ENCODE measurements at places on chromosomes 1 and 21.

- no peak for DNase-seq
Observed at GRCh38 chr1:65717815-65718454, 74.8 kb upstream of the PDE4B start.

DNA sequence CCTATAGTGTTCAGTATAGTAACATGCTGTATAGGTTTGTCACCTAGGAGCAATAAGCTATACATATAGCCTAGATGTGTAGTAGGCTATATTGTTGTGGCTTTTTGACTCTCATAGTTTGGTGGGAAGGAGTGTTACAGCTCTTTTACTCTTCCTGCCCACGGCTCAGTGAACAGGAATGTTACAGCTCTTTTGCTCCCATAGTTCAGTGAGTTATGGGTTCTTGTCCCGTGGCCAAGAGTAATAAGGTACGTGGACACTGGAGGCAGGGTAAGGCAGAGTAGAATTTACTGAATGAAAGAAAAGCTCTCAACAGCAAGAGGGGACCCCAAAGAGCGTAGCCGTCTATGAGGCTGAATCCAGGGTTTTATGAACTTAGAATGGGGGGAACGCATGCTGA is 734.3 kb downstream of the ADGRL2 start:
- no peak for DNase-seq

- DNase-seq: no peak
Observed at GRCh38 chr1:115807723-115808122, 33.2 kb downstream of the NHLH2 start.

DNA sequence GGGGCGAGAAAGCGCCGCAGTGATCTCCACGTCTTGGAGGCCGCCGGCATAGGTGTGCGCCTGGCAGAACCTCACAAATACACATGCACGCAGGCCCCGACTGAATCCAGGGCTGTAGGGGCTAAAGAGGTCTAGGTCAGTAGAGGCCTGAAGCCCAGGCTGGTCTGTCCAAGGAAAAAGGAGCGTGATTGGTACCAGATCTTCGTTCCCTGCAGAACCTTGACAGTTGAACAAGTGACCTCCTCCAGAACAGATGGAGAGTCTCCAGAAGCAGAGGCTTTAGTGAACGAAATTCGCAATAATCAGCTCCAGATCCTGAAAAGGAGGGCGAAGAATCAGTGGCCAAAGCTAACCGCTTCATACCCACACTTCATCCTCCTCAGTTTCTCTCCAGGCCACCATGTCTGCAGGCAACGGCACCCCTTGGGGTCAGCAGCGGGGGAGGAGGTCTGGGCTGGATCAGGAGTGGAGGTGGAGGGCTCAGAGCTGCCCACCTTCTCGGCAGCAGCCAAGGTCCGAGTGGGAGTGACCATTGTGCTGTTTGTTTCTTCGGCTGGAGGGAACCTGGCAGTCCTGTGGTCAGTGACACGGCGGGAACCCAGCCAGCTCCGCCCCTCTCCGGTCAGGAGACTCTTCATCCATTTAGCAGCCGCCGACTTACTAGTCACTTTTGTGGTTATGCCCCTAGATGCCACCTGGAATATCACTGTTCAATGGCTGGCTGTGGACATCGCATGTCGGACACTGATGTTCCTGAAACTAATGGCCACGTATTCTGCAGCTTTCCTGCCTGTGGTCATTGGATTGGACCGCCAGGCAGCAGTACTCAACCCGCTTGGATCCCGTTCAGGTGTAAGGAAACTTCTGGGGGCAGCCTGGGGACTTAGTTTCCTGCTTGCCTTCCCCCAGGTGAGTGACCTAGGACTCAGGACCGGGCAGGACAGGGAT is 749 bp upstream of the PEX11B start:
- peak; percentile 89 for DNase-seq

GRCh38 chr1:107879346-107879745 is 85.6 kb downstream of the VAV3 start:
- no peak for DNase-seq

DNA sequence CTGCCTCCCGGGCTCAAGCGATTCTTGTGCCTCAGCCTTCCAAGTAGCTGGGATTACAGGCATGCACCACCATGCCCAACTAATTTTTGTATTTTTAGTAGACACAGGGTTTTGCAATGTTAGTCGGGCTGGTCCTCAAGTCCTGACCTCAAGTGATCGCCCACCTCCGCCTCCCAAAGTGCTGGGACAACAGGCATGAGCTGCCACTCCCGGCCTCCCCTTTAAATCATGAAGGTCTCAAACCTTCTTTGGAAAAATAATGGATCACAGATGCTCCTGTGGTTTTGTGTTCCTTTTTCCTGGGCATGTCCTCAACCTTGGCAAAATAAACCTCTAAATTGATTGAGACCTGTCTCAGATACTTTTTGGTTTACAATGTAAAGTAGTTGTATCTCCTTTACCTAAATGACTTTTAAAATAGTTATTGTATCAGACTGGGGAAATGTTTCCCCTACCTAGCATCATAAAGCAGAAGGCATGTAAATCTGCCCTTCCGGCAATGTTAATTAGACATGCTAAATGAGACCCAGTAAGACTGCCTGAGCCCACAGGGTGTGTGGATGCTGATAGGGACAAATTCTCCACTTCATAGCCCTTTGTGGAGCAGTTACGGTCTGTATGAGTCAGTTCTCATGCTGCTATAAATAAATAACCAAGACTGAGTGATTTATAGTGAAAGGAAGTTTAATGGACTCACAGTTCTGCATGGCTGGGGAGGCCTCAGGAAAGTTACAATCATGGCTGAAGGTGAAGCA is 27.8 kb downstream of the CBR1 start:
- DNase-seq: no peak

DNA sequence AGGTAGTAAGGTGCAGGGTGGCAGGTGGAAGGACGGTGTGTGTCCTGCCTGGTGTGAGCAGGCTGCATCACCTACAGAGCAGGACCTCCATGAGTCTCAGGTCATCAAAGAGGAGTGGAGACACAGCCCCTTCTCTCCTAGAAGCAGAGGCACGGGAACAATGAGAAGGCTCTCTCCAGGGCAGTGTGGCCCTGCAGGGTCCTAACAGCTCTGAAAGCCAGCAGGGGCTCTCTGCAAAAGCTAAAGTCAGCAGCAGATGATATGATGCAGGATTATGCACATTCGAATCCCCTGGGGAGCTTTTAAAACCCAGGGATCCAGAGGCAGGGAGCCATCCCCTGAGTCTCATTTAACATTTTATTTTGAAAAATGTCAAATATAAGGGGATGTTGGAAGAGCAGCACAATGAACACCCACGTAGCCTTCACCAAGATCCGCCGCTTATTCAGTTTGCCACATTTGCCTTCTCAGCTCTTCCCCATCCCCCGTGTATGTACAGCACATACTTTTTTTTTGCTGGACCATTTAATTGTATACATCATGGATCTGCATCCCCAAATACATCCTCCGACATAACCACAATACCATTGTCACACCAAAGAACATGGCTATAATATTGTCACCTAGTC is 88.1 kb downstream of the CNIH3 start:
- no peak for DNase-seq

DNA sequence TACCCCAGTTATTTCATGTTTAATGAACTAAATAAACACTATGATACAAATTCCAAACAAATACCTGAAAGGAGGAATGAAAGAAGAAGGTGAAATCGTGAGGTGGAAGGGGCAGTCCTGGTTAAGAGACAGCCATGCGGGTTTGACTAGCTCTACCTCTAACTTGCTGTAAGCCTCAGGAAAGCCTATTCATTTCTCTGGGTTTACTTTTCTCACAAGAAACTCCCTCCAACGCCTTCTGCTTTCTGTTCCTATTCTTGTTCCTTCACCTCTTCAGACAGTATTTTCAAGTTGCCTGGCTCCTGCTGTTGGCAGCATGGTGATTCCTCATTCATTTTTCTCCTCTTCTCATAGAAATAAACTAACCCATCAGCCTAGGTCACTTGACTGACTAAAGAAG is 92.4 kb downstream of the NTPCR start:
- no peak for DNase-seq

DNA sequence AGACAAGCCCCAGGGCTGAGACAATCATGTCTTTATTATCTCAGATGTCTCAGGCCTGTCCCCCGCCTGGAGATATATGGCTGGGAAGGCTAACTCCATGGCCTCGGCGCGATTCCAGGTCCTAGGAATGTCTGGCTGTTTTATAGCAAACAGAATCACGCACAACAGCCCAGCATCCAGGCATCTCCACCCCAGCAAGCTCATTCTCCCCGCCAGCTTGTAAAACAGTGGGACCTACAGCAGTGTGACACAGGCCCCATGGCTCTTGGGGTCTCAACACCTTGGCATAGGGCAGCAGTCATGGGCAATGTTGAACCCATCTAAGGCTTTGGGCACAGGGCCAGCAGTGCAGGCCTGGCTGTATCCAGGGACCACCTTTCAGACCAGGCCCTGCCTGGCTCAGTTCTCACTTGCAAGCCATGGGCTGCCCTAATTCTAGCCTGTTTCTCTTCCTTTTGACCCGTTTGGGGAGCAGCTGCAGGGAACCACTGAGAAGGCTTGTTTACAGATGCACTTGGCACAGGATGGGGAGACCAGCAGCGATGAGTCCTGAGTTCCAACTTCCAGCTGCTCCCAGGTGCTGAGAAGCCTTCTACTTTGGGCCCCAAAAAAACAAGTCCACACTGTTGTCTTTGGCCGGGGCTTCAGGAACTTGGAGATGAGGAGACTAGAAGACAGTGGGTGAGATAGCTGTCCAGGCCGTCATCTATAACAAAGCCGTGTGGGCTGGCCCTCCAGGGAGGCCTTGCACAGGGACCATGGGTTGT is 34.4 kb downstream of the WNT4 start:
- DNase-seq: no peak

DNA sequence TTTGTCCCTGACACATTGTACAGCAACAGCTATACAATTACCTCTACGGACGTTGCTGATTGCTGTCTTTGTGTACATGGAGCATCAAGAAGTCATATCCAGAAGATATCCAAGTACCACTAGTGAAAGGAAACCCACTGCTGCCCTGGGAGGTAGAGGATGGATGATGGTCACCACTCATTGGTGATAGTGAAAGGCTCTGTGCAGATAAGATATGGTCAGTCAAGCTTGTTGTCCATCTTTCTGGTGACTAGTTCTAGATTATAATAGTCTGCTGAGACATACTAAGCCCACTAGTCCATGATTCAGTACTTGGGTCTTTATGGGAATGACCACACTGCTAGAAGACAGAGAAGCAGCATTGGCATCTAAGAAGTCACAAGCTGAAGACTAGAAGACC is 30.3 kb downstream of the NIBAN1 start:
- DNase-seq: no peak

DNA sequence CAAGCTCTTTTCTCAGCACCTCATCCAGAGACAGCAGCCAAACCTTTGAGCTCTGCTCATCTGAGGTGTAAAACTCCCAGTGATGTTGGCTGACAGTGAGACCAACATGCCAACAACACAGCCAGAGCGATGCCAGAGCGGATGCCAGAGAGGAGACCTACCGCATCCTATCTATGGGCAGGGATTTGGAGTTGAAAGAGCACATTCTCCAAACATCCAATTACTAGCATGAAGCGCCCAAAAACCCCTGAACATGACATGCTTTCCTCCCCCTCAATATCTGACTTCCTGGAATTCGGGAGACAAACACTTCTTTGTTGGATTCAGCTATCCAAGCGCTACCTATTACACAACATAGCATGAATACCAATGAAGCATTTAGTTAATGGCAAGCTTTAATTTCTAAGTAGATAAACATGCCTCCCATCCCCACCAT is 23.1 kb upstream of the PAXBP1 start:
- no peak for DNase-seq

All from spleen (tissue), 13 donors.